ENCODE measurements at places on chromosomes 2 and 18.

DNA sequence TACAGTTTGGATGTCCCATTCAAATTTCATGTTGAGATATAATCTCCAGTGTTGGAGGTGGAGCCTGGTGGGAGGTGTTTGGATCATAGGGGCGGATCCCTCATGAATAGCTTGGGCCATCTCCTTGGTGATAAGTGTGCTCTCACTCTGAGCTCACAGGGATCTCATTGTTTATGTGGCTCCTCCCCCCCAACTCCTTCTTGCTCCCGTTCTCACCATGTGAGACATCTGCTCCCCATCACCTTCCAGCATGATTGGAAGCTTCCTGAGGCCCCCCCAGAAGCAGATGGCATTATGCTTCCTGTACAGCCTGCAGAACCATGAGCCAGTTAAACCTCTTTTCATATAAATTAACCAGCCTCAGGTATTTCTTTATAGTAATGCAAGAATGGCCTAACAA lies 3.0 kb upstream of the INPP1 start:
- DNase-seq: no peak

- no peak for DNase-seq
Observed at GRCh38 chr18:45004546-45005080, 323.9 kb downstream of the SETBP1 start.

GRCh38 chr2:215736653-215737290 lies 276.6 kb downstream of the MREG start:
- DNase-seq: peak; percentile 33

- no peak for DNase-seq
Observed at GRCh38 chr2:64222351-64222750, 78.1 kb upstream of the PELI1 start.

GRCh38 chr2:2039826-2040225 lies 291.2 kb downstream of the MYT1L start:
- DNase-seq: no peak

DNA sequence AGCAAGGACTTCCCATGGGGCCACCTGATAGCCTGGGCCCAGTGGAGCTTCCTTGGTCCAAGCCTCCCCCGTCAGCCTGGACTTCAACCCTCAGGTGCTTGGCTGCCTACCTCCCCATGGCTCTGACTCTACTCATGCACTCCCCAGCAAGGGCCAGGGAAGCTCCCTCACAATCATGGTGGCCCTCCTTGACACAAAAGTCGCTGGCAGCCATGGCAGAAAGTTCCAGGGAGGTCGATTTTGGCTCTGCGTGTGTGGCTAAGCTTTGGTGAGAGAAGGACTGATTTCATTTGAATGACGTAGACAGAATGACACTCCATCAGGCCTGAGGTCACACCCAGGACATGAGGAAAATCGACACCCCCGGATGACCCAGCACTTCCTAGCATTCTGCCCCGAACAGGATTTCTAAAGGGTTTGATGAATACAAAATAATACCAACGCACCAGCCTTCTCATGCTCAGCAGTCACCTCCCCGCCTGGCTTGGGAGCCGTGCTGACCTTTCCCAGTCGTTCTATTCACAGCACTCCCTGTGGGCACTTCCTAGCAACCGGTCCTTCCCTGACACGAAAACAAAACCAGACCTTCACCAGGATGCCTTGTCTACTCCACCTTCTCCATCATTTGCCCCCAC lies 52.7 kb downstream of the LBH start:
- no peak for DNase-seq
